ENCODE measurements at places on chromosomes 4 and X. TPM values are rescaled to one million over a fixed set of nuclear protein-coding genes. Genes with fewer than 3 reads are reported as not detected.

Gene ADRA2C
- total RNA-seq: 2.6 TPM

Gene KIAA1210
- total RNA-seq: not detected

Gene BST1
- 12.8 TPM for total RNA-seq

Gene DMRTC1
- not detected for total RNA-seq

Gene MAGEE2
- total RNA-seq: not detected

Gene HCCS
- total RNA-seq: 23.3 TPM

Gene RS1
- not detected for total RNA-seq

Gene MAOB
- not detected for total RNA-seq

Gene BMPR1B
- 0.74 TPM for total RNA-seq

Gene PRR32
- total RNA-seq: not detected

Gene WDR45
- total RNA-seq: 20.5 TPM

Gene CSTF2
- total RNA-seq: 22.7 TPM

Gene TMPRSS11F
- not detected for total RNA-seq

Gene PABPC4L
- total RNA-seq: 25.2 TPM

Gene PPP4R3C
- total RNA-seq: not detected

Gene FGF5
- total RNA-seq: 33.6 TPM

Gene SUPT20HL2
- not detected for total RNA-seq

Gene PDGFRA
- 82.1 TPM for total RNA-seq

Gene USP9X
- total RNA-seq: 170 TPM

Gene UGT2B17
- not detected for total RNA-seq

Gene TCP11X2
- not detected for total RNA-seq

Gene MAGEC2
- not detected for total RNA-seq

Gene SCD5
- total RNA-seq: 12.2 TPM

Gene TMSB4X
- total RNA-seq: 4,122 TPM

Gene FGB
- not detected for total RNA-seq

Gene ATP1B4
- not detected for total RNA-seq

Gene TDO2
- total RNA-seq: 5.4 TPM

Gene OCIAD2
- 15.9 TPM for total RNA-seq

Gene WDR1
- total RNA-seq: 727 TPM

Gene LRCH2
- total RNA-seq: 19.7 TPM

Gene MAGEA11
- total RNA-seq: not detected

Gene GTPBP6
- total RNA-seq: 35.5 TPM

Gene MSX1
- total RNA-seq: 5.3 TPM

Gene TLR6
- total RNA-seq: 1.8 TPM

Gene CXCL6
- 47.2 TPM for total RNA-seq

Gene TENM3
- total RNA-seq: 28.5 TPM

Gene NAA11
- total RNA-seq: not detected

Gene TEX13C
- not detected for total RNA-seq

Gene FOXR2
- total RNA-seq: not detected

Gene F9
- total RNA-seq: not detected

Gene SSX4B
- total RNA-seq: not detected

Gene CENPC
- total RNA-seq: 11.9 TPM

Gene VEGFC
- 31.5 TPM for total RNA-seq

Gene SLC25A5
- 86.1 TPM for total RNA-seq

Gene NHSL2
- 1.5 TPM for total RNA-seq

Gene DMD
- 34.9 TPM for total RNA-seq

Gene CFAP99
- not detected for total RNA-seq

Gene AMTN
- total RNA-seq: not detected

Gene COL25A1
- total RNA-seq: 5.0 TPM

Gene FAAH2
- under 0.01 TPM for total RNA-seq

Gene MAGEE1
- total RNA-seq: 0.89 TPM

Gene CXXC4
- 0.30 TPM for total RNA-seq

Data from smooth muscle cell of the umbilical artery (primary cell).